ENCODE measurements at places on chromosomes 12 and 14.

GRCh38 chr12:69739287-69740191 is 879 bp downstream of the RAB3IP start:
- DNase-seq, result peak; percentile 18

DNA sequence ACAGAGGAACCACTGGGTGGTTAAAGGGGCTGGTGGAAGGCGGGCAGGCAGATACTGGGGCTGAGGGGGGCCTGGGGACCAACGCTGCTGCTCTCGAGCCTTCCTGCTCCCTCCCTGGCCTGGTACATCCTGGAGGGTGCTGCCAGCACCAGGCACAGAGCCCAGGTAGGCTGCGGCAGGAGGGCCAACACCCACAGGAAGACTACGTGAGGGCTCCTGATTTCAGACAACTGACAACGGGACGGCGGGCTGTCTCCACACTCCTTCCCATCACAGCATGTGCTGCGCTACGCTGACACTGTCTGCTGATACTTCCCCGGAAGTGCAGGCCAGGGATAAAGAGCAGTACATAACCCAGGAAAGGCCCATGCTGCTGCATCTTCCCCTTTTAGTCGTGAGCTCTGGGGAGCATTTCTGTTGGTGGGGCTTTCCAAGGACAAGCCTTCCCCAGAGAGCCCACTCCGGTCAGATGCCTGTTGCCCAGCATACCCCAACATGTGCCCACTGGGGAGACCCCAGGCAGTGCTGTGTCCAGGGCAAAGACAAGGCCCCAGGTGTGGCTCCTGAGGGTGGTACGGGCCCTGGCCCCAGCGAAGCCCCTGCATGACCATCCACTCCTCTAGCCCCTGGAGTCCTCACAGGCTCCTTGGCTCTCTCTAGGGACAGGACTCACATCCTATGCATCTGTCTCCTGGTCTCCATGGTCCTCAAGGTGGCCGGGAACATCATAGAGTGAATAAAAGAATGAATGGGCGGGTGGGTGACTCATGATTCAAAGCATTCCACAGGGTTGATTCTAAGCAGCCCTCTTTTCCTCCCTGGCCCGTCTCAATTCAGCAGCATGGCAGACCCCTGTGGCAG is 38.0 kb downstream of the CHGA start:
- DNase-seq, result peak; percentile 67

GRCh38 chr12:85557850-85558249 is 277.8 kb downstream of the ALX1 start:
- DNase-seq, result no peak

GRCh38 chr14:90379106-90379505 is 17.7 kb upstream of the CALM1 start:
- DNase-seq, result no peak

DNA sequence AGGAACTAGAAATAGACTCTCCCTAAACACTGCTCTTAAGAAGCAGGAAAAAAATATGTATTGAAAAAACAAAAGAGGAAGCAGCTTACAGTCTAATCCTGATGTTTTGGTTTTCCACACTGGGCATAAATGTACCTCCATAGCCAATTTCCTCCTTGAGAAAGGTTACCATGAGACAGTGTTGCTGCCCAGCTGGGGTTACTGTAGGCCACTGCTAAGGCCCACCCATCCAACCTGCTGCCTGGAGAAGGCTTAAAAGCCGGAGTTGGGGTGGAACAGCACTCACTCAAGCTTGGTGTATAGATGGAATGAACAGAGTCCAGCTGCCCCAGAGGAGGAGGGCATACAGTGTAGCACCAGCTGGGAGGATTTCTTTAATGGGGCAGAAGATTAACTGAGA is 41.1 kb downstream of the ERG28 start:
- no peak for DNase-seq

DNA sequence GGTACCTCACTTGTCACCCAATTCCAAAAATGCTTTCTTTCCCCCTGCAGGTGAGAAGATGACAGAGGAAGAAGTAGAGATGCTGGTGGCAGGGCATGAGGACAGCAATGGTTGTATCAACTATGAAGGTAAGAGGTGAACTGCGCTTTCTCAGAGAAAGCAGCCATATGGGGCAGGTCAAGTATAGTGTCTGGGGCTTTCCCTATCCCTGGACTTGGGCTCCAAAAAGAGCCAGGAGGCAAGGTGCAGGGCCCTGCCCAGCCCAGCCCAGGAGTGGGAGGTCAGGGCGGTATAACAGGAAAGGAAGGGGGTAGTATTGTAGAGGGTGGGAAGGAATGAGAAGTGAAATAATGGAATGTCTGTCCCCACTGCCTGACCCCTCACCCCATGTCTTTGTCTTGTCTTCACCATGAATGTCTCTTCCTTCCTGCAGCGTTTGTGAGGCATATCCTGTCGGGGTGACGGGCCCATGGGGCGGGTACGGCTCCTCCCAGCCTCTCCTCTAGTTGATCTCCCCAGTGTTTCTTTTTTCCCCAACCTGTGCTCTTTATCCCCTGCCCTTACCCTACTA is 2.1 kb downstream of the MYL6 start:
- no peak for DNase-seq

- DNase-seq, result peak; percentile 10
Measured at GRCh38 chr14:61434311-61434710, 112.9 kb downstream of the PRKCH start.

- no peak for DNase-seq
Measured at GRCh38 chr12:104230304-104231095, 14.9 kb downstream of the TXNRD1 start.

DNA sequence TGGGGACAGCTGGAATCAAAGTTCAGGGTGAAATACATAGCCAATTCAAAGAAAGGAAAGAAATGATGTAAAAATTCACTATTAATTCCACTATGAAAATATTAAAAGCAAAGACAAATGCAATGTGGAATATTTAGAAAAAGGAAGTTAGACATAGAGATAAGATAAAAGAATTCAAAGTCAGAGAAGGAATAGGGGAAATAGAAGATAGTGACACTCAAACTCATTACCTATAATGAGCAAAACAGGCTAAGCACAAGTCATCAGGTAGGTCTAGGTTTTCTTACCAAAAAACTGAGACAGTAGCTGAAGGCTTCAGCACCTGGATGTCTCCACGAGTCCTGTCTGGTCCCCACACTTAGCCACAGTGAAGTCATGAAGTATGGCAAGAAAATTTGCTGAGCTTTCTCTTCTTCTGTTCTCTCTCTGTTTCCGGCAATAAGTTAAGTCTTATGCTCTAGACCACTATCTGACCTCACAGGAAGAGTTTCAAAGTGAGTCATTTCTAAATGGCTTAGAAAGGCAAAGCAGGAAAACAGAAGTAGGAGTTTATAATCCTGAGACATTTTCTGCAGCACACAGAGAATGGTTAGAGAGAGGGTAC is at the start of gene C3AR1:
Gene C3AR1 (minus strand): TSS at position 369 of the 604 bp plus-strand sequence. CDS start 6,174 bp downstream, outside the sequence.
- peak; percentile 64 for DNase-seq

DNA sequence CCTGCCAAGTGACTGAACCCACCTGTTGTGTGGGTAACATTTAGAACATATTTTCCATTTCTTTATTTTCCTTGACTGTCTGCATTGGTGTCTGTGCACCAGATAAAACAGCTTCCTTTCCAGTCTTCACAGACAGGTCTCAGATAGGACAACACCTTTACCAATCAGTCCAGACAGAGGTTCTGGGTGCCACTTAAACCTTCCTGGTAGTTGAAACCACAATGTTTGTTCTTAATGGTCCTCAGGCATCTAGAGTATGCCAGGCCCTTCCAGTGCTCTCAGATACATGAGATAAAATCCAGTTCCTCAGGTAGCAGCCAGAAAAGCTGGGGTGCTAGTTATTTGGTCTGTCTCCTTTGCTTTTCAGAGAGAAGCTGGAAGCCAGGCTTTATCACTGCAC is 7.0 kb upstream of the CLEC2D start:
- no peak for DNase-seq

DNA sequence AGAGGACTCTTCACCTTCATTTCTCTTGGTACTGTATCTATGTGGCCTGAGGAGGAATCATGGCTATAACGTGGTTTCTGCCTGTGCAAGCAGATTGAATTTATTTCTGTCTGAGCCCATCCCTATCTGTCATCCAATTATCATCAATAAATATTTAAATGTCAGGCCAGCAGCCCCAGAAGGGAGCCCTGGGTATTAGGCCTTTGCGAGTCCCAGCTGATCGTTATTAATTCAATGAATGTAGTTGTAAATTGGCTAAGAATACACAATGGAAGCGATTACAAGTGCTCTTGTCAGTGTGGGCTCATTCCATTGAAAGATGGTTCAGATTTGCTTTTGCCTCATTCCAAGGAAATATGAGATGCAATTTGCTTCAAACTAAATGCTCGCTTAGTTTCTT is 142.0 kb downstream of the KTN1 start:
- DNase-seq, result no peak

DNA sequence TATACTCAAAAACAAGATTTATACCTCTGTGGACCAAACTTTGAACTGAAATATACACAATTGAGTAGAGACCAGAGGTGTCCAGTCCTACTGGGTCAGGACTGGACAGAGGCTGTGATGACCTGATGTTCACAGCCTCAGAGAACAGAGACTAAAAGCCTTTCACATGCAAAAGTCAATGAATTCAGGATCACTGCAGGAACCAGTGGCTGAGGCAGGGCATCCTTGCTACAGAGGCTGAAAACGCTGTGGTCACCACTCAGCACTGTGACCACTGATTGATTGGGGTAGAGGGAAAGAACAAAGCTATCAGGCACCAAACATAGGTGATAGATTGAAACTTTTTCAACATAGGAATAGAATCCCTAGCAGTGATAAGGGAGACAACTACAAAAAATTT is 25.1 kb downstream of the GRIP1 start:
- no peak for DNase-seq

GRCh38 chr12:7293670-7294069 is 10.2 kb upstream of the ACSM4 start:
- no peak for DNase-seq

DNA sequence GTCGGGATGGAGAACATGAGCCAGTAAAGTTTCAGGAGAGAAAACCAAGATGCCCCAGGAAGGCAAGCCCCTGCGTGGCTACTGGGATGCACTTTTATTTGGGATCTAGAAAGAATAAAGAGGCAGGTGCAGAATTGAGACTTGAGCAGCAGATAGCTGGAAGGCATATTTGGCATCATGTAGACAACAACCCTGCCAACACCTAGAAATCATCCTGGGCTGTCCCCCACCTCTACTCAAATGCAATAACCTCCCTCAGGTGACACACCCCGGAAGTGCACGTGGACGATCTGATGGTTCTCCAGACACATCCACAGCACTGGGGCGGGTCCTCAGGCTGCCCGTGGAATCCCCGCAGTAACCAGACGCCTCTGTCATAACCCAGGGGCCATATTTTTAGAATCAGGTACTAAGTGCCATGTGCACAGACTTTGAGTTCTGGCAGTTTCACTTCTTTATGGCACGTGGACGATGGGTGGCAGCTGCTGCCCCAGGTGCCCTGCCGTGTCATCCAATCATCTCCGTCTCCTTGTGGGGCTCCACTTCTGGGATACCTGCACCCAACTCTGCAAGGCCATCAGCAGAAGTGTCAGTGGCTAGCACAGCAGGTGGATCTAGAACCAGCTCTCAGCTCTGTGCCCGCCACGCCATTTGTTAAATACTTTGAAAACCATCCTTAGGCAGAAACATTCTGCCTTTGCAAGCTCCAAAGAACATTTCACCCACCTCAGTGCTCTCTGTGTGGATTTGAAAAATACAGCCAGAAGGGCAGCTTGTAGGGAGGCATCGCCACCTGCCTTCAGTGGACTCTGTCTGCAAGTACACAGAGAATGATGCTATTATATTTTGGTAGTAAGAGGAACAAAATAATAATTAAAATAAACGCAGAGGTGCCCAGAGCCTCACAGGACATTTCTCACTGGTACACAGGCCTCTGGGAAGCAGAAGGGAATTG is 771.7 kb upstream of the TMEM132C start:
- no peak for DNase-seq

DNA sequence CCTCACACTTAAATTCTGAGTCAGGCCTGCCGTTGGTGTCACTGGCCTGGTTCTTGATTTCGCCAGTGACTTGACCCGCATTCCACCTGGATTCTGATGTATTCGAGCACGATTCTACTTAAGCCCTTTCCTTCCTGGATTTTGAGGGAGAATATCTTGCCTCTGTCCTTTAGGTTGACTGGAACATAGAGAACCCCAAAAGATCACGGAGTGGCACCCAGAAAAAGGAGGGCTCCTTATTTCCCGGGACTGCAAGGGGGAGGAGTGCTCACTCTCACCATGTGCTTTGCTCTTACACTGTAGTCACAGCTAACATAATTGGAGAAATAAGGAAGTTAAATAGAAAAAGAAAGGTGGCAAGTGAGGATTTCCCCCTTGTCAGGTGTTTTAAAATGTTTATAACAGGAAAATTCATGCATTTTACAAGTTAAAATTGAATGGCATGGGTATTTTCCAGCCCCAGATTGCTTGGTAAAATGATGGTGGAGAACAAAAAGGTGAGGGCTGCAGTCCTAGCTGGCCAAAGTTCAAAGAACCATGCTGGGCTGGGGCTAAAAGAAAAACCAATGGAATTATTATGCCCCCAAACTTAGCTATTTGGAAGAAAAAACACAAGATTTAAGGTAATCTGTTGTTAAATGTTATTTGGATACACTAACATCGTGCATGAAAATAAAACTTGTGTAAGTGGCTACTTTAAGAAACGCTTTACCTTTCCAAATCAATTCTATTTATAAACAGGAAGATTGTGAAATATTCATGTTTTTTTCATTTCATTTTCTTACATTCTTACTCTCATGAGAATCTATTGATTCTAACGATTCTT is 8.9 kb downstream of the FOXA1 start:
- no peak for DNase-seq

DNA sequence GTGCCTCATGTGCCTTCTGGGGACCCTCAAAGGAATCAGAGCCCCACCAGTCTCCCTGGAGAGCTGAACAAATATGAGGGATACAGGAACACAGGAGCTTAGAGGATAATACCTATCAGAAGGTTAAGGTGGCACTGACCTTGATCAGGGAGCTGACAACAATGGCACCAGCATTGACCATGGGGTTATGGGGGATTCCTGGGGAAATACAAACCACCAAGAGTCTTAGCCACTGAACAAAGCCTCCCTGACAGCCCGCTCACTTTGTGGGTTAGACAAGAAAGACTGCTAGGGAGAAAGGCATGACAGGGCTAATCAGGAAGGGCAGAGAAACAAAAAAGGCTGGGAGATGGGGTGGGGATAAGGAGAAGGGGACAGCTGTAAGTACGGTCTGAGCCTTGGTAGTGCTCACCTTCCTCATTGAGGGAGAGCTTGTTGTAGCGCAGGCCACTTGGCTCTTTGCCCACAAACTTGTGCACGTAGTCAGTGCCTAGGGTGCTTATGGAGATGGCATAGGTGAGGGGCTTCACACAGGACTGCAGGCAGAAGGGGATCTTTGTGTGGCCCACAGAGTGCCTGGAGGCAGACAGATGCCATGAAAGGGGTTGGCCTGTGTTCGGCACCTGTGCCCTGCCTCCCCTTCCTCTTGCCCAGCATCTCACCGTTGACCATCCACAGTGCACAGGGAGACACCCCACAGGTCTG is 9.3 kb downstream of the SPRYD4 start:
- no peak for DNase-seq

GRCh38 chr12:129325566-129325965 is 472.3 kb downstream of the GLT1D1 start:
- DNase-seq, result no peak

- DNase-seq, result no peak
Measured at GRCh38 chr12:119775246-119775895, 101.7 kb downstream of the CIT start.

Measured in fibroblast of upper back skin (primary cell).